ENCODE measurements at places on chromosomes 7 and 10.

- DNase-seq = no peak
These were observed 623 bp downstream of the HOXA4 start for GRCh38 chr7:27129729-27130539.

DNA sequence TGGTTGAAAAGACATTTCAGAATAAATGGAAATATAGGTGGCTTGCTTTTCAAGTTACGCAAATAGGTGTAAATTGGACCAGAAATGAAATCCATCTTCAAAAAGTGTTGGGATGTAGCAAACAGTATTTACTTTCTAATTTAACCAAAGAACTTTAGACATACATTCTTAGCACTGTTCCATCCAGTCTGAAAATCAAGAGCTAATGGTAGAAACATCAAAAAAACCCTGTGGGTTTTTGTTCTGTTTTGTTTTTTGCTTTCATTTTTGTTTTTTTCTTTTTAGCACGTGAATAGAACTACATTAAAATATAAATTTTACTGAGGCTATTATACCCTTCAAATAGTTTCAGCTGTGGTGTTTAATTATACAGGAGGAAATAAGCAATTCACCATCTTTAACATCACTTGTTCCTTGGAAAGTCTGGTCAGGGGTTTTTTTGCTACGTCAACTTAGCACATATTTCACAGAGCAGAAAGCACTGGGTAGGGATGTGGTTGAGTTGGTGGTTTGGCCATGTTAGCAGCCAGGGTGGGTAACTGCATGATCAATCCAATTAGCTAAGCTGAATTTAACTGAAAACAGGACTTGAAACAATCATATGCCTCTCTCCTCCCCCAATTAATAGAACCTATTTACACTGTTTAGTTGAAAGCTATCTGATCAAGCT, 275.4 kb upstream of the PFKP start:
- no peak for DNase-seq

DNA sequence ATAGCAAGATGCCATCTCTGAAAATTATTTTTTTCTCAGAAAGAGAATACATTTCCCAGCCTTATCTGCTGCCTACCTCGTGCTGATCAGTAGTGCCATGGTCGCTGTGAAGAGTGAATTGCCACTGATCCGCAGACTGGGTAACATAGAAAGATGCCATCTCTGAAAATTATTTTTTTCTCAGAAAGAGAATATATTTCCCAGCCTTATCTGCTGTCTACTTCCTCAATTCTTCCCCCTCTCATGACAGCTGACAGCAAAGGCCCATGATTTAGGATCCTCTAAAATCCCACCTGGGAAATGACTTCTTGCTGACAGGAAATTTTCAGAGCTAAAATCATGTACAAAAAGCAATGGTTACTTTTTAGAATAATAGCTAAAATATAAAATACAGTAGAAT, 92.5 kb upstream of the AHR start:
- DNase-seq = no peak

DNA sequence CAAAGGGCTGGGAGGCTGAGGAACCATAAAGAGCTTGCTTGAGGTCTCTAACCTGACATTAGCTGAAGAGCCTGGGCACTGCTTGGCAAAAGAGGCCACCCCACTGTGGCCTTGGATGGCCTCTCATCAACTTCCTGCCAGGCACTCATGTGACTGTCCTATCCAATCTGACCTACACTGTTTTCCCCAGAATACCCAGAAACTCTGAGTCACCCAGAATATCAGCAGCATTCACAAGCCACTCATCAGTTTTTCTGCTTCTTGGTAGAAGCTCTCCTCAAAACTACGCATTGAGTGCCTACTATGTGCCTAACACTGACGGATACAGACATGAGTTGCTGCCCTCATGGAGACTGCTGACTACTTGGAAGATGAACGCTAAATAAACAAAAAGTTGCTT, 4.1 kb upstream of the NT5C2 start:
- DNase-seq = no peak

- DNase-seq = no peak
These were observed 61.7 kb upstream of the ELN start for GRCh38 chr7:73966062-73966940.

- DNase-seq = no peak
These were observed 70.4 kb upstream of the GPR158 start for GRCh38 chr10:25104441-25104840.

DNA sequence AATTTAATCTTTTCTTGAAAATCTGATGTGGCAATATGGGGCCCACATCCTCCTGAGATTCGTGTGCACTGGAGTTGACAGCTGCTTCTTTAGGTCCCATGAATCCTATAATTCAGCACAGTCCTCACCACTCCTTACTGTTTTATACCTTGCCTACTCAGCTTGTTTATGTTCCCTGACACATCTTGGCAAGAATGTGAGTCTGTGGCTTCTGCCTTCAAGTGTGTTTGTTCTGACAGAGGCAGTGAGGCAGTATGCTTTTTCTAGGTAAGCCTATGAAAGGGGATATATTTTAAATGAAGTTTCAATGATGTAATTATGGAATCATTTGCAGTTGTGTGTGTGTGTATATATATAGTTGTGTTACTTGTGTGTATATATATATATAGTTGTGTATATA, 106.4 kb downstream of the AMPH start:
- no peak for DNase-seq

GRCh38 chr7:94856643-94857042, 50.8 kb upstream of the PPP1R9A start:
- DNase-seq = no peak

DNA sequence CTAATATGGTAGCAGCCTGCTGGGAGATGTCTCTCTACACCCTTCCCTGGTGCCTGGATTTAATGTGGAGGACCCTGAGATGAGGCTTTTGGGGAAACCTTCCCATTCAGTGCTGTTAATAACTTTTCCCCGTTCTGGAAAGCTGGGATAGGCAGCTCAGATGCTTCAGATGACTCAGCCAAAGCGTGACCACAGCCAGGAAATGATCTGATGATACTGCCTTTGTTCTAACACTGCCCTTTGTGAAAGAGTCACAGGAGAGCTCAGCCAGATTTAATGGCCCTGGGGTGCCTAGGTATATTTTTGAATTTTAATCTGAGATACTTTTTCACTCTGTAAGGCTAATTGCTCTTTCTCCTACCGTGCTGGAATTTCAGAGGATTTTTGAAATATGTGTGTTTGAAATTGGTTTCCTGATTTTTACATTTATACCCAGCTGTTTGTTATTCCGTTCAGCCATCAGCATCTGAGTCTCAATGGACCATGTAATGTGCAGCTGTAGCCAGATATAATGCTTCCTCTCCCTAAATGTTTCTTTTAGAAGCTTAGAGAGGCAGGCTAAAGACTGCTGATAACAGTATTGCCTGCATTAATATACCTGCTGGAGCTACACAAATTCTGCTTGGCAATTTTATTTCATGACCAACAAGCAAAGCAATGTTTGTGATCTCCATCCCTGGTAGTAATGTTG, 17.8 kb downstream of the CELF2 start:
- no peak for DNase-seq

- no peak for DNase-seq
These were observed 90.7 kb downstream of the DGKI start for GRCh38 chr7:137755846-137756651.

DNA sequence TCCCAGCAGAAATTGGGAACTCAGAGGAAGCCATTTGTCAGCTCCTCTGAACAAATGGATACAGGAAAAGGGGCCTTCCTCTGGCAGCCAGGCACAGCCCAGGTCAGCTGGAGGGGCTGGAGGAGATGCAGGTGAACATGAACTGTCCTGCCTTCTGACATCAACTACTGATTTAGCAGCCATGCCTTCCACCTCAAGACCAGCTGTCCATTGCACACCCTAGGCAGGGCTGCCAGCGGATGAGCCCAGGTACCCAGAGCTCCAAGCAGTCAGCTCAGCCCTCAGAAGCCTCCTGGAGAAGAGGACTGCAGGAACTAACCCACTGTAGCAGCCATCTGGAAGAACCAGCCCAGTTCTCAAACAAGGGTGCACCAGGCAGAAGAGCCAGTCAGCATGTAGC, 44.1 kb upstream of the GDF10 start:
- no peak for DNase-seq

DNA sequence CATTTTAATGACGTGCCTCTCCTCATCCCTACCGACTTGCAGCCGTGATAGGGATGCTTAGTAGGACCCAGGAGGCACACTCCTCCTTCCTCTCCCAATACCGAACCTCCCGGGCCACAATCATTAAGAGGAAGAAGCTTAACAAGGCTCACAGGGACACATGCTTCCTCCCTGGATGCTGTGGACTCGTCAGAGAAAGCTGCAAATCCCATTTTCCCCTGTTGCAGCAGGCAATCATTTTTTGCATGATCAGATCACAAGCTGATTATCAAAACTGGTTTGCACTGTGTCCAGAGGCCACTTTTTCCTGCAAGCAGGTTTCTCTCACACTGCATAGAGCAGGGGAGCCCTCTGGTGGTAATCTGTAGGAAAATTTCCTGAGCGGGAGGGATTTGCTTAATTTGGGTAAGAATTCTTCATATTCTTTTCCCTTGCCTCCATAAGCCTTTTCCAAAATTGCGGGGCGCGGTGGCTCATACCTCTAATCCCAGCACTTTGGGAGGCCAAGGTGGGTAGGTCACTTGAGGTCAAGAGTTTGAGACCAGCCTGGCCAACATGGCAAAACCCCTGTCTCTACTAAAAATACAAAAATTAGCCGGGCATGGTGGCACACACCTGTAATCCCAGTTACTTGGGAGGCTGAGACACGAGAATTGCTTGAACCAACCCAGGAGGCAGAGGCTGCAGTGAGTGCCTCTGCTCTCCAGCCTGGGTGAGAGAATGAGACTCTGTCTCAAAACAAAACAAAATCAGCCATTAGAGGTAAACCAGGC, 16.1 kb upstream of the LAMB4 start:
- peak; percentile 65 for DNase-seq

DNA sequence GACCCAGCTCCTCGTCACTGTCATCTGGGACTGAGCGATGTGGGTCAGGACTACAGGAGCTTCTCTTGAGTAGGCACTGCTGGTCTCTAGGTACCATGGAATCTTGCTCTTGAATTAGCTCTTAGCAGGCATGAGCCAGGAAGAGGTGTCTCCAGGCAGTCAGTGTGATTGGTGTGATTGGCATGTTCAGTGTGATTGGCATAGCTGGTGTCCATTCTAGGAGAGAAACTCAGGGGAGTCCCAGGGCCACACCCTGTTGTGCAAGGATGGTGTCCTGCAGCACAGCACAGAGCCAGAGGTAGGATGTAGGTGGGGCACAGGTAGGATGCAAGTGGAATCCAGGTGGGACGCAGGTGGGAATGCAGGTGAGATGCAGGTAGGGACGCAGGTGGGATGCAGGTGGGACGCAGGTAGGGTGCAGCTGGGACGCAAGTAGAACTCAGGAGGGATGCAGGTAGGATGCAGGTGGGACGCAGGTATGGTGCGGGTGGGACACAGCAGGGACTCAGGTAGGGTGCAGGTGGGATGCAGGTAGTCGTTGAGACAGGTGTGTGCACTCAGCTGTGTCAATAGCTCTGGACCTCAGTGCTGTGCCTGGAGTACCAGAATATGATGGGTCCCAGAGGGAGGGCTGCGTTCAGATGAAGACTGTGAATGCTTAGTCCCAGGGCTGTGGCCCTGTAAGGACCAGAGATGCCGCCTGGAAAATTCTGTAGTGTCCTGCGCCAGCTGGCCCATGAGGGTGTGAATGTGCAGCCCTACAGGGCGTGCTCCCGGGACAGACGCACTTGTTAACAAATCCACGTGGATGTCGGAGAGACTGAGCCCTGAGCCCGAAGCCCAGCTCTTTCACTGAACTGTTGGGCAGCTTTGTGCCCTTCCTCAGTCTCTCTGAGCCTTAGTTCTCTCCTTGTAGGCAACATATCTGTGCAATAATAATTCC, 248.2 kb upstream of the PITRM1 start:
- no peak for DNase-seq

DNA sequence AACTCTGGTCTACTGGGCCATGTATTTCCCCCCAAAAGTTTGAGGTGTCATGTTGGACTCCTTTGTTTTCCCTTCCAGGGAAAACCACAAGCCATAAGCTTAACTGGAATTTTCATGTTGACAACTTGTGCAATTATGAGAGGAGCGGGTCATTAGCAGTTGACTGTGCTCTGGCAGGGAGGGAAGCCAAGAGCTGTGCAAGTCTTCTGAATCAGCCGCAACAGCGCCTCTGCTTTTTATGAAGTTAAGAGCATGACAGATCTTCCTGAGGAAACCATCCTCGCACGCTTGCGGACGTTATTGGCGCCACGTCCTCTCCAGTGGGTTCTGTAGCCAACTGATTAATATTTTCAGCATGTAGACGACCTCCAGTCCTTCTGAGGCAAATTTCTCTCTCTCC, 148.7 kb upstream of the MKI67 start:
- no peak for DNase-seq

GRCh38 chr10:625333-625696, 64.2 kb downstream of the DIP2C start:
- DNase-seq = no peak

DNA sequence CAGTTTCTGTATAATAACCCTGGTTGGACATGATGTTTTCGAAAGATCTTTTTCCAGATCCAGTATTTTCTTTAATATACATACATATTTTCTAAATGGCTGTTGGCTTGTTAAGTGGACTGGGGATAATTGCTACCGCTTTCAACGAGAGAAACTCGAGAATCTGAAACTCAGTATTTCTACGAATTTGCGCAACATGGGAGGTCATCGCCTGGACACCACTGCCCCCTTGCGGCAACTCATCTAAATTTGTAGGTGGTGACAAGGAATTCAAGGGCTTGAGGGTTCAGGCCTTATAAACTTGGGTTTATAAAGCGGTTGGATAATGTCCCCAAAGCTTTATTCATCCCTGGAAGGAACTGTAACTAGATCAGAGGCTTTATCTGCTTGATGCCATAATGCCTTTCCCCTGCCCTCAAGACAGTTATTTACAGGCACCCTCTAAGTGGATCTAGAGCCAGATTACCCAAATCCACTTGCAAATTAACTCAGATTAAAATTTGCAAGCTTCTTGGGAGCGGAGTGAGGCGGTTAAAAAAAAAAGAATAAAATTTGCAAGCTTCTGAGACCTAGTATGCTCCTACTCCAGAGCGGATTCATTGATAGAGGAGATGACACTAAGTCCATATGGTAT, 21.3 kb upstream of the KCNK18 start:
- DNase-seq = peak; percentile 74

DNA sequence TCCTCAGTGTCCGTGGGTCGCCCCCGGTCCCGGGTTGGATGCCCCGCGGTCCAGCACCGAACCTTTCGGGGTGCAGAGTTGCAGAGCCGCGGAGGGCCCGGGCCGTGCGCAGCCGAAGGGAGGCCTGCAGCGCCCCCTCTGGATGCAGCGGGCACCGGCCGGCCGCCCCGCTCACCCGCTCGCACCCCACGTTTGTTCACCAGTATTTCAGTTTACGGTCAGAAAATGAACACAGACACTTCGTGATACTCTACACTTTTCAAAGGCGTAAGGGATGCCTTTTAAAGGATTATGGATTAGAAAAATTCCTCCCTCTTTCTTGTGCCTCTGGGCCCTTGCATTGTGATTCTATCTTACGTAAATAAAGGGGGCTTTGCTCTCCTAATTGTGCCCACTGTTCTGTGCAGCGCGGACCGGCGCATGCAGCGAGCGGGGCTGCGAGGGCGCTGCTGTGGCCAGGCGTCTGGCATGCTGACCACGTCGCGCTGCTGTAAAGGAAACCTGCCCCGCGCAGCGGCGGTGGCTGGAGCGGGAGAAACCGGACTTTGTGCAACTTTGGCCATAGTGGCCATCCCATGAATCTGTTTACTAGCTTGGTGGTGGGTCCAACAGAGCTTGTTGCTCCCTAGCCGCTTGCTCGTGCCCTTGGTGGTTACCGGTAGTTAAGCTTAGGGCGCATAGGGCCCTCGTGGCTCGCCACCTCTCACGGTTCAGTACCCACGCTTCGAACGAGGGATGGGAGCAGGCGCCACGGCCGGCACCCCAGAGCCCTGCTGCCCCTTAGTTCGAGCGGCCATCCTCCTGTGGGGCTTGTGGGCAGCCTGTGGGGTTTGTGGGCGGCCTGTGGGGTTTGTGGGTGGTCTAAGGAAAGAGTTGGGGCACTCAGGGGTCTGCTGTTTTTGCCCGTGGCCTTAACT, 739 bp upstream of the MEST start:
- DNase-seq = no peak

Data from HEK293T (cell line).